HepG2 (cell line): ENCODE measurements at places on chromosomes 4 and X. TPM values are rescaled to one million over a fixed set of nuclear protein-coding genes. Genes with fewer than 3 reads are reported as not detected.

- no peaks in the 10 kb centered on the region for H3K36me3 ChIP-seq
- no peak for DNase-seq
- peak overlapping the region; percentile 83 for H3K27ac ChIP-seq
- H3K27me3 ChIP-seq, result no peaks in the 10 kb centered on the region
- H3K4me1 ChIP-seq, result peaks cover 22% of the 10 kb centered on the region
These were observed 453 bp upstream of the PBDC1 start for GRCh38 chrX:76172325-76172893.

DNA sequence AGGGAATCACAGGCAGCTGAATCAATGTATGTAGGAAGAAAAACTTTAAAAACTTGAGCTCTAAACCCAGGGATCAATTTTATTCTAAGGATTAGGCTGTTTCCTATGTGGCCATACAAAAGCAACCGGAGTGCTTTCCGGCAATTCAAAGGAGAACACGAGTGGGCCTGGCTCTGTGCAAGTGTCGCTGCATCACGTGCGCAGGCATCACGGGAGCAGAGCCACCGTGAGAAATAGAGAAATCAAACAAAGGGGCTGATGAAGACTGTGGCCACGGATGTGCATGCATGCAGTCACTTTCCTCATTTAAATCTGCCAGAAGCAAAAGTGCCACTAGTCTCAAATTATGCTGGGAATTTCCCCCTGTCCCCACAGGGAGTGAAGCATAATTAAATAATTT is 196.9 kb downstream of the NSUN7 start:
- no peak for DNase-seq
- no peak overlapping the region for H3K27ac ChIP-seq
- H3K27me3 ChIP-seq, result no peaks in the 10 kb centered on the region
- 0 out of 2 replicates have a peak, but pooled peaks cover 2% of the 10 kb centered on the region for H3K36me3 ChIP-seq
- H3K4me3 ChIP-seq, result no peak overlapping the region

GRCh38 chrX:47518144-47518543 is 35.1 kb upstream of the ZNF41 start:
- no peaks in the 10 kb centered on the region for H3K36me3 ChIP-seq
- no peak overlapping the region for H3K4me3 ChIP-seq
- H3K4me1 ChIP-seq, result no peaks in the 10 kb centered on the region; the same call in 1 of the 2 replicates
- DNase-seq, result peak; percentile 18
- no peak overlapping the region for H3K27ac ChIP-seq

DNA sequence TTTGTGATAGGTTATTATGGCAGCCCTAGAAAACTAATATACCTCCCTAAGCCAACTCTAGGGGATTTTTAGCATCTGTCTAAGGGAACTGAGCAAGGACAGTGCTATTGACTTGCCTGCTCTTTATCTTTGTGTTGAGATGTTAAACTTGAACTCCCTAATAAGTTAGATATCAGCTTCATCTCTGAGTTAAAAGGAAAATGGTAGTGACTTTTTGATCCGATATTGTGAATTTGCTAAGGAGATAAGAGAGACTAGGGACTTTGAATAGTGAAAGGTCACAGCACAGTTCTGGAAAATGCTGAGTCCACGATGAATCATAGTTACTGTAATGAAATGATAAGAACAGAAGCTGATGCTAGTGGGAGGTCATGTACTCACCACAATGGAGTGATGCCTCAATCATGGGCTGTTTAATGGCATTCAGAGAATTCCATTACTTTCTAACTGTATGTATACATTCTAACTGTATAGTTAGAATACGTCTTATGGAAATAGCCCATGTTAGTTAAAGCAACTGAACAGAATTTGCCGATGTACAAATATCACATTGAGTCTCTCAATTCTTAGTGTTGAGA is 147.2 kb downstream of the GLRA3 start:
- H3K36me3 ChIP-seq, result no peaks in the 10 kb centered on the region
- H3K27me3 ChIP-seq, result no peaks in the 10 kb centered on the region
- H3K4me1 ChIP-seq, result no peaks in the 10 kb centered on the region
- no peak overlapping the region for H3K27ac ChIP-seq
- no peak for DNase-seq

- no peaks in the 10 kb centered on the region for H3K4me1 ChIP-seq
- DNase-seq, result no peak
- no peak overlapping the region for H3K27ac ChIP-seq
- H3K27me3 ChIP-seq, result no peaks in the 10 kb centered on the region
These were observed 264.5 kb upstream of the EMCN start for GRCh38 chr4:100782356-100782755.

The PALLD gene
- 1.5 and 4.8 TPM in 2 replicates for total RNA-seq

- H3K36me3 ChIP-seq, result no peaks in the 10 kb centered on the region
- H3K4me1 ChIP-seq, result no peaks in the 10 kb centered on the region
- no peak overlapping the region for H3K4me3 ChIP-seq
- H3K27me3 ChIP-seq, result no peaks in the 10 kb centered on the region
- H3K27ac ChIP-seq, result no peak overlapping the region
These were observed 98.8 kb upstream of the EGFL6 start for GRCh38 chrX:13470685-13470977.

DNA sequence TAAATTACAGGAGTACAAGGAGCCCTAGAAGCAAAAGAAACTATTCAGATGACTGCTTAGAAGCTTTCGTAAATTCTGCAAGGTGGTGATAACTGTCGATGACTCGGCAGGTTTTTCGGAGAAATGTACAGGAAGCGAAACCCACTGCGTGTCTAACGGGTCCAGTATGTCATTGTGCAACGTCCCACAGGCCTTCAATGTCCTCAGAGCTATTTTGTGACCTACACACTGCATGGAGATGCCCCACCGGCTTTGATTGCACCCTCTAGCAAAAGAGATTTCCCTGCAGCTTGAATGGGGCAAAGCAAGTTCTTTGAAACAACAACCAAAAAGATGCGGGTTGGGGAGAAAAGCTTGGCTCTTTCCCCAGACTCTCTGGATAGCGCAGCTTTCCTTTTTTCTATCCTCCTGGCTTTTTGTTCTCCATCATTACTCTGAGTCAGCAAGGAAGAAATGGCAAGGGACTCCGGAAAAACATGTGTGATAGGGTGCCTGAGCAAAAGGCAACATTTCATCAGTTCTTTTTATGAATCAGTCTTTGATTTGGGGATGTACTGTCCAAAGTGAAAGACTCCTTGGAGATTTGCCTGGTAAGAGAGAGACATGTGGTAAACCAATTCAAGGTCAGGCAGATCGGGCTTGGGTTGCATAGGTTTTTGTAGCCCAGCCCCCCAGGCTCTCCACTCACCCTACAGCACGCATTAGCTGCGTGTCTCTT is 112.0 kb upstream of the TBL1X start:
- H3K36me3 ChIP-seq, result no peaks in the 10 kb centered on the region
- no peak overlapping the region for H3K27ac ChIP-seq

The DIPK2B gene
- not detected in 2 replicates for total RNA-seq

The SFRP2 gene
- total RNA-seq, result not detected in 2 replicates

The WNK3 gene
- 0.62 and 1.2 TPM in 2 replicates for total RNA-seq

The TBC1D9 gene
- 12.2 TPM in 2 replicates for total RNA-seq

The UGT2B17 gene
- total RNA-seq, result not detected in 2 replicates

DNA sequence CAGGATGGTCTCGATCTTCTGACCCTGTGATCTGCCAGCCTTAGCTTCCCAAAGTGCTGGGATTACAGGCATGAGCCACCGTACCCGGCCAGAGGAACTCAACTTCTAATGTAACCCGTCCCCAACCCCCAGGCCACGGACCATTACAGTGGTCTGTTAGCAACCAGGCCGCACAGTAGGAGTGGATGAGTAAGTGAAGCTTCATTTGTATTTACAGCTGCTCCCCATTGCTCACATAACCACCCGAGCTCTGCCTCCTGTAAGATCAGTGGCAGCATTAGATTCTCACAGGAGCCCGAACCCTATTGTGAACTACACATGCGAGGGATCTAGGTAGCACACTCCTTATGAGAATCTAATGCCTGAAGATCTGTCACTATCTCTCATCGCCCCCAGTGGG is 119.6 kb downstream of the SHROOM3 start:
- no peak overlapping the region for H3K4me3 ChIP-seq
- DNase-seq, result no peak
- no peaks in the 10 kb centered on the region for H3K36me3 ChIP-seq
- no peak overlapping the region for H3K27ac ChIP-seq
- no peaks in the 10 kb centered on the region for H3K4me1 ChIP-seq

The CT55 gene
- 0.15 TPM in 1 of 2 replicates, not detected in the other for total RNA-seq

GRCh38 chrX:115147220-115147619 is 42.0 kb upstream of the RBMXL3 start:
- H3K4me3 ChIP-seq, result no peak overlapping the region
- no peaks in the 10 kb centered on the region for H3K36me3 ChIP-seq
- no peak for DNase-seq
- H3K27ac ChIP-seq, result no peak overlapping the region
- H3K4me1 ChIP-seq, result no peaks in the 10 kb centered on the region

GRCh38 chrX:111779582-111779981 is 96.4 kb upstream of the TRPC5OS start:
- H3K36me3 ChIP-seq, result no peaks in the 10 kb centered on the region
- H3K4me1 ChIP-seq, result no peaks in the 10 kb centered on the region
- H3K27ac ChIP-seq, result no peak overlapping the region
- no peak overlapping the region for H3K4me3 ChIP-seq
- H3K27me3 ChIP-seq, result no peaks in the 10 kb centered on the region
- no peak for DNase-seq

DNA sequence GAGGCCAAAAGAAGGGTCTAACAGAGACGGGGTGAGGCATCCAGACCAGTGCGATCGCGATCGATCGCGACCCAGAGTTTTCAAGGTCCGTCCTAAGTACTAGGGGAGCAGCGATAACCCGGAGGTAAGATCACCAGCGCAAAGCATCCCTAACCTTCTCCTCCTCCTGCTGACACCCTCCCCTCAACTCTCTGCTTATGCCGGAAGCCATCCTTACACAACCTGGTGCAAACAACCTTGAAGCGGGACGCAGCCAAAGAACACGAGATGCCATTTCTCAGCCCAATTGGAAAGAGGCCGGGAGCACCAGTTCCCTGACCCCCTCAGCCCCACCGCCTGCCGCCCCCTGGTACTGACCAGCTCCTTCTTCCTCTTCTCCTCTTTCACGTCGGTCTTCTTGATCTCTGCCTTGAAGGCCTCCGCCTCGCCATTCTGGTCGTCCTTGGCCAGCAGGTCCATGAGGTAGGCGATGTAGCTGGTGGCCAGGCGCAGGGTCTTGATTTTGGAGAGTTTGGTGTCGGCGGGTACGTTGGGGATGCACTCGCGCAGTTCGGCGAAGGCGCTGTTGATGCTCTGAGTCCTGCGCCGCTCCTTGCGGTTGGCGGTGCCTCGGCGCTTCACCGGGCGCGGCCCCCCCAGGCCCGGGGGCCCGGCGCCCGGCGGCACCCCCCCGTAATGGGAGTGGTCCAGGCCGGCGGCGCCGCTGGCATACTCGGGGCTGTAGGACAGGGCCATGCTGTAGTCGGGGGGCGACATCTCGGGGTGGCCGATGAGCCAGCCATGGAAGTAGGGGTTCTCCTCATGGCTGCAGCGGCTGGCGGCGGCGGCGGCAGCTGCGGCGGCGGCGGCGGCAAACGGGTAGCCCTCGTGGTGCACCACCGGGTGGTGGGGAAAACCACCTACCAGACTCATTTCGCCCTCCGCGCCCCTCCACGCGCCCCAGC is 1.4 kb downstream of the HAND2 start:
- peaks cover 11% of the 10 kb centered on the region for H3K27me3 ChIP-seq
- no peak overlapping the region for H3K4me3 ChIP-seq
- H3K4me1 ChIP-seq, result no peaks in the 10 kb centered on the region
- H3K36me3 ChIP-seq, result no peaks in the 10 kb centered on the region

GRCh38 chr4:38075370-38076152 is 115.4 kb downstream of the PTTG2 start:
- H3K4me1 ChIP-seq, result peaks cover 100% of the 10 kb centered on the region
- H3K4me3 ChIP-seq, result no peak overlapping the region
- H3K27me3 ChIP-seq, result no peaks in the 10 kb centered on the region
- peak; percentile 89 for DNase-seq

GRCh38 chr4:160202802-160203201 is 1099.9 kb downstream of the RAPGEF2 start:
- H3K4me3 ChIP-seq, result no peak overlapping the region
- H3K27me3 ChIP-seq, result no peaks in the 10 kb centered on the region
- DNase-seq, result no peak
- no peaks in the 10 kb centered on the region for H3K4me1 ChIP-seq
- no peak overlapping the region for H3K27ac ChIP-seq

The SOX3 gene
- not detected in 2 replicates for total RNA-seq

The SPACA5 gene
- not detected in 2 replicates for total RNA-seq

DNA sequence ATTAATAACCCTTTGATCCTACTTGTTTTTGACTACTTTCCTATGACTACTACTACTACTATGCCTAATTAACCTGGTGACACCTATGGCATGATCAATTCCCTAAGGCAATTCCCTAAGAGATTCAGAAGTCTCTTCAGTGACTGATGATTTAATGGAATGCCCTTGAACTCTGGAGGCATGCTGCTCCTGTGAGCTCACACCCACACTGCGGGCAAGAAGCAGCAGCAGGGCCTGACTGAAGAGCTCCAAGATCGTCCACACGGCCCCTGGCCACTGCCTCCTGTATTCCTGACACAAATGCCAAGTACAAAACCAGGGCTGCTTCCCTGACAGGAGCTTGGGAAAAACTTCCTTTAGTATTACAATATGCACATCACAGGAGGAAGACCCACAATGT is 74.2 kb upstream of the STS start:
- no peaks in the 10 kb centered on the region for H3K27me3 ChIP-seq
- no peak overlapping the region for H3K27ac ChIP-seq
- H3K36me3 ChIP-seq, result no peaks in the 10 kb centered on the region
- DNase-seq, result no peak
- H3K4me3 ChIP-seq, result no peak overlapping the region
- H3K4me1 ChIP-seq, result no peaks in the 10 kb centered on the region

DNA sequence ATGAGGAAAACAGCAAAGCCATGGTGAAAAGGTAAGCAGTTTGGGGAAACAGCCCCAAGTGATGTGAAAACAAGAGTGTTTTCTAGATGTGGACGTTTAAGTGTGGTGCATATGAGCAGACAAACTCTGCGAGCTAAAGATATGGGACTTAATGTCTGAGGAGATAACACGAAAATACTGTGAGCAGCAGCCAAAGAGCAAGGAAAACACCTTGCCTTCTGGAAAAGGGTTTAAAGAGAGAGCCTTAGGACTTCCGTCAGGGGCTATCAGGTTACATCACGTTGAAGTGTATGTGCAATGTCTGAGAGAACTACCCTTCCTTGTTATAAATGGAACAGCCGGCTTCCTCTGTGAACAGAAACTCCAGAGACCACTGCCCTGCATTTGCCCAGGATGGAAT is 54.2 kb downstream of the LEF1 start:
- no peaks in the 10 kb centered on the region for H3K36me3 ChIP-seq
- no peak overlapping the region for H3K27ac ChIP-seq
- no peak overlapping the region for H3K4me3 ChIP-seq
- DNase-seq, result no peak
- H3K4me1 ChIP-seq, result peaks cover 16% of the 10 kb centered on the region
